IMR-90 (cell line): ENCODE measurements at places on chromosomes 1 and 21.
A peak's percentile ranks its signal among the peaks of the same experiment; 100 is the strongest.

DNA sequence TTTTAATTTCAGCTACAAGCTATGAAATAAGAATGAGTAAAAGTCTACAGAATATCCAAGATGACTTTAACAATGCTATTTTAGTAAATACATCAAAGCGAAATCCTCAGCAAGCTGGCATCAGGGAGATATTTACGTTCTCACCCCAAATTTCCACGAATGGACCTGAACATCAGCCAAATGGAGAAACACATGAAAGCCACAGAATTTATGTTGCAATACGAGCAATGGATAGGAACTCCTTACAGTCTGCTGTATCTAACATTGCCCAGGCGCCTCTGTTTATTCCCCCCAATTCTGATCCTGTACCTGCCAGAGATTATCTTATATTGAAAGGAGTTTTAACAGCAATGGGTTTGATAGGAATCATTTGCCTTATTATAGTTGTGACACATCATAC lies 13.7 kb upstream of the CLCA1 start:
- no peak for DNase-seq

DNA sequence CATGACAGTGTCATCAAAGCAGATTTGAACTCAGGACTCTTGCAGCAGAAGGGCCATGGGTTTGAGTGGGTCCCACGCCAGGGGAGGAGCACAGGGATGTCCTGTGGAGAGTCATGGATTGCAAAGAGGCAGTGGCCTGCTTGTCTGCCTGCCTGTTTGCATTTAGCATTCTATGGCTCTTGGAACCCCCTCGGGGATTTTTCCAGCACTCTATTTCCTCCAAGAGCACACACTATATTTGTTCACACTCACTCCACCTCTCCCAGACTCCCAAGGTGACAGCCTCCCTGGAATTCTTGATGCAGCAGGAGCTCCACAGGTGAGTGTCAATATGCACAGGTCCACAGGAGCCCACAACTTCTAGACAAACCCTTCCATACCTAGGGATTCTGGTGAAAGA lies 73.1 kb upstream of the LRRN2 start:
- no peak for DNase-seq

- no peak for DNase-seq
These were observed 25.6 kb upstream of the KCNE2 start for GRCh38 chr21:34338226-34338625.

- DNase-seq: no peak
These were observed 30.2 kb upstream of the SMIM12 start for GRCh38 chr1:34889705-34890104.

- no peak for DNase-seq
These were observed 36.9 kb downstream of the CDK18 start for GRCh38 chr1:205541161-205541886.

- DNase-seq: peak; percentile 82
These were observed 32.2 kb upstream of the SNX27 start for GRCh38 chr1:151579436-151580225.

DNA sequence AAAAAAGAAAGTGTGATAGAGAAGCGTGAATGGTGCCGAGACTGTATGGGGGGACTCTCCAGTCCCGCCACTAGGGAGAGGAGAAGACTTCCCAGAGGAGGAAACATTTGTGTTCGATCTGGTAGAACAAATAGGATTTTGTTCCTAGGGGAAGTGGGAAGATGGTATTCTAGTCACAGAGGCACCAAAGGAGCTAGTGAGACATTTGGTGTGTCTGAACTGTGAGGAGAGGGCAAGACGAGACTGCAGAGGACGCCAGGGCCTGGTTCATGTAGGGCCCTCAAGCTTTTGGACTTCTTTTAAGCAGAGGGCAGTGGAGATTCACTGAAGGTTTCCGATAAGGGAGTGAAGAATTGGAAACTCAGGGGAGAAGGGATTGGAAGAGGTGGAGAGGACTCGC lies 2.9 kb downstream of the BTBD19 start:
- no peak for DNase-seq

DNA sequence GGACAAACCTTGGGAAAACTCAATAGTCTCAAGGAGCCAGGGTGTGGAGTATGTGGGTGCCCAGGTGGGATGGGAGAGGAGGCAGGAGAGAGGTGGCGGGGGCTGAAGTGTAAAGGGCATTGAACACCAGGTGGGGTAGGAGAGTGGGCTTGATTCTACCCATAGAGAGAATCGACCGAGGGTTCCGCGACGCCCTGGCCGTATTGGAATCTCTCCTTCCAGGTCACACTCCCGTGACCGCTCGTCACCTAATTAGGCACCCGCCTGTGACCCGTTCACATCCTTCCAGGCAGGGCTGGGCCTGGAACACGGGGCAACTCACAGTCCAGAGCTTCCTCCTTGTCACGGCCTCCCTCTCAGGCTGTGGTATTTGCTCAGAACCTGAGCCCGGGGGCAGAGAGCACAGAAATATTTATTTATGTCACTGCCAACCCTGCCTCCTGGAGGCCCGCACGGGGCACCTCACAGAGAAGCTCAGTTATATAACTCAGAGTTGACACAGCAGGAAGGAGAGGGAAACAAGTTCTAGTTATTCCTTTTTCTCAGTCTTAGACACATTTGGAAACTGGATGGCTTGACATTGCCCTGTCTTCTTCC lies 12.0 kb downstream of the NCMAP start:
- no peak for DNase-seq

GRCh38 chr1:154955039-154955717 lies 721 bp downstream of the PBXIP1 start:
- peak; percentile 82 for DNase-seq

DNA sequence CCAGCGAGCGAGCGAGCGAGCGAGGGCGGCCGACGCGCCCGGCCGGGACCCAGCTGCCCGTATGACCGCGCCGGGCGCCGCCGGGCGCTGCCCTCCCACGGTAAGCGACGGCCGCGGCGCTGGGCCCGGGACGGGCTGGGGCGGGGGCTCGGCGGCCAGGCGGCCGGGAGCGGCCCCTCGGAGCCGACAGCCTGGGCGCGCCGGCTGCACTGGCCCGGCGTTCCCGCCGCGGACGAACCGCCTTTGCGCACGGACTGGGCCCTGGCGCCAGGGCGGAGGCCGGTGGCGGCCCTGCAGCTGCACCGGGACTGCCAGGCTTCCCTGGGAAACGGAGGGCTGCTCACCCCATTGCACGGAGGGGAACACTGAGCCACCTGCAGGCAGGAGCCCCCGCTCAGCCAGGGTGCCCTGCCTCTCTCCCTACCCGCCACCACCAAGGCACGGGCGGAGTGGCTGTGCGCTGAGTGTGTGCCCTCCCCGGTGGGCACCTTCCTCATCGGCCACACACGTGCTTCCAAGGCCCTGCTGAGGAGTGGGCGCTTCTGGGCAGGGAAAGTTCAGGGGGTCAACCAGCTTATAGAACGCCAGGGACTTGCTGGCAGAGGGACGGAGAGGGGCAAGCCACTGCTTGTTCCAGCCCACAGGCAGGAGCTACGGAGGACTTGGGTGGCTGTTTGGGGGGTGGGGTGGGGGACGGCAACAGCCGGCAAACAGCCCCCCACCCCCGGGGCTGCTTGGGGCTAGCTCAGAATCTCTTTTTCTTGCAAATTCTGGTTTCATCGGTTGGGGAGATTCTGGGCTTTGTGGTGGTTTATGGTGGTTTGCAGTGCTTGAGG lies 532 bp downstream of the CSF1 start:
- no peak for DNase-seq

DNA sequence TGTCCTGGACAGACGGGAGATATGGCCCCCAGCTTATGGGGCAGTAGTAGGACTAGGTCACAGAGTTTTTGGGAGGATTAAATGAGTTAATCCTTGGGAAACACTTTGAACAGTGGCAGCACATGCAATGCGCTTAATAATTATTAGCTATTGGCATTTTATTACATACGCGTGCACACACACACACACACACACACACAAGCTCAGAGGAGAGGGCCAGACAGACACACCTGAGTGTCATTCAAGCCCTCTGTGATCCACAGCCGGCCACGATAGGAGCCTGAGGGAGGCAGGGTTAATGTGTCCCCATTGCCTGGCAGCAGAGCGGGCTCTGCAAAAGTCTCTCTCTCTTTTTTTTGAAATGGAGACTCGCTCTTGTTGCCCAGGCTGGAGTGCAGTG lies 37.9 kb downstream of the EPHA2 start:
- DNase-seq: no peak
